ENCODE measurements at places on chromosomes 7 and 10.
A peak's percentile ranks its signal among the peaks of the same experiment; 100 is the strongest.

- DNase-seq, result no peak
These were observed 53.0 kb downstream of the ASNS start for GRCh38 chr7:97819161-97819560.

GRCh38 chr7:131400681-131401176, 73.1 kb downstream of the MKLN1 start:
- no peak for DNase-seq

DNA sequence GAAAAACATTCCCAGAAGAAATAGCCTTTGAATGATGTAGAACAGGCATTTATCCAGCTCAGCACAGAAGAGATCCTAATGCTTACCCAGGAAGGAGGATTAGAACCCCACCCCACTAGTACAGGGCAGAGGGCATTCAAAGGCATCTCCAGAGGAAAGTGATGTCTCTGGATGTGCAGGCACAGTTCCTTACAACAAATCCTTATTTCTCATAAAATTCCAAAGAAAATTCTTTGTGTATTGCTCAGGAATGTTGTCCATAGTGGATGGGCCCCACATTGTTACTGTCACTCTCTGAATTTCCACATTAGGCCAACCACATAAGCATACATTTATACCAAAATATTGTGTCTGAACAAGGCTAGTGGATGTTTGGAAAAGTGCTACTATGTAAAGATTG, 243.0 kb downstream of the ADRA2A start:
- DNase-seq, result no peak

DNA sequence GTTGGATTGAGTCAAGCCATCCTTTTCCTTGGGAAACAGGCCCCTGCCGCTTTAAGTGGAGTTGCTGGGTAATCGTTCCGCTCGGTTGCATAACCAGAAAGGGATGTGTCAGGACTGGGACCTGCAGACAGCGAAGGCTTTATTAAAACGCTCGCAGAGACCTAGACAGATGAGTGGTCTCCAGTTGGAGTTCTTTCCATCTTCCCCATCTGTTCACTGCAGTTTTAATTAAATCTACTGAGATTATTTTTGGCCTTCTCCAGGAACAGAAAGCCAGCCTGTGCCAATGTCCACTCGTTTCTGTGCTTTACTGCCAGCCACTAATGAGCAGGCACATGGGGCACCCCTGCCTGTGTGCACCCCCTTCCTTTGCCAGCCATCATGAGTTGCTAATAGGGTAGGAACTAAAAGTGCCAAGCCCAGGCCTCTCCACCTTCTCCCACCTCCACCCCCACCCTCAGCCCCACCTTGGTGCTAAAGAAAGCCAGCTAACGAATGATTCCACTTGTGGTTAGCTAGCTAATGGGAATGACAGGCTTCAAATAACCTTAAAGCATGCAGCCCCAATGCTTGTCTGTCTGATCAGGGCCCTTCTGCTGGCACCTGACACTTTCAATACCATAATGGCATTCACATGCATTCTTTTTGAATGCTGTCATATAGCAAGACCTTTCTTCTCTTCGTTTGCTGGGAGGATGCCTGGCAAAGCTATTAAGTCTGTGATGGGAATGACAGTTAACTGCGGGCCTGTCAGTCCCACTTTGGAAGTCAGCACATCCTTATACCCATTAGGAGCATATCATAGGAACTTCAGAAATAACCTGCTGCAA, 556.8 kb upstream of the GALNT17 start:
- DNase-seq, result peak; percentile 86

- no peak for DNase-seq
These were observed 202.2 kb downstream of the AUTS2 start for GRCh38 chr7:69800495-69800894.

- no peak for DNase-seq
These were observed 292.0 kb downstream of the CCDC3 start for GRCh38 chr10:12709521-12709963.

- DNase-seq, result no peak
These were observed 60.3 kb downstream of the PRR15 start for GRCh38 chr7:29623973-29624372.

- no peak for DNase-seq
These were observed 259.3 kb upstream of the TCERG1L start for GRCh38 chr10:131570716-131571307.

DNA sequence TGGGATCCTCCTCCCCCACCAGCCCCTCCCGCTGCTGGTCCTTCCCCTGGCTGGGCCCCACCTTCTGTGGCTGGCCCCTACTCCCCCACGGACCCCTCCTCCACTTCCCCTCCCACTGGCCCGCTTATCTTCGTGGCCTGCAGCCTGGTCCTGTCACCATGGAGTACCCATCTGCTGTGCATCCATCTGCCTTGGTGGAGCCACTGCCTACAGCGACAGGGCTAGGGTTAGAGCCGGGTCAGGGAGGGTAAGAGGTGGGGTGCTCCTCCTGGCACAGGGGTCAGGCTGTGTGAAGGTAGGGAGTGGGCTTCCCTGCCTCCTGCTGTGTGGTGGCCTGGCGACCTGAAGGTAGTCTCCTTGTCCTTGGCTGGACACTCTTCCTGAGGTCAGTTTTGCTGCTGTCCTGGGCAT, 5.2 kb downstream of the ADCY1 start:
- peak; percentile 73 for DNase-seq

Data from retina (tissue), 1 donor.